H7 (cell line): ENCODE measurements at places on chromosomes 7 and 10.

DNA sequence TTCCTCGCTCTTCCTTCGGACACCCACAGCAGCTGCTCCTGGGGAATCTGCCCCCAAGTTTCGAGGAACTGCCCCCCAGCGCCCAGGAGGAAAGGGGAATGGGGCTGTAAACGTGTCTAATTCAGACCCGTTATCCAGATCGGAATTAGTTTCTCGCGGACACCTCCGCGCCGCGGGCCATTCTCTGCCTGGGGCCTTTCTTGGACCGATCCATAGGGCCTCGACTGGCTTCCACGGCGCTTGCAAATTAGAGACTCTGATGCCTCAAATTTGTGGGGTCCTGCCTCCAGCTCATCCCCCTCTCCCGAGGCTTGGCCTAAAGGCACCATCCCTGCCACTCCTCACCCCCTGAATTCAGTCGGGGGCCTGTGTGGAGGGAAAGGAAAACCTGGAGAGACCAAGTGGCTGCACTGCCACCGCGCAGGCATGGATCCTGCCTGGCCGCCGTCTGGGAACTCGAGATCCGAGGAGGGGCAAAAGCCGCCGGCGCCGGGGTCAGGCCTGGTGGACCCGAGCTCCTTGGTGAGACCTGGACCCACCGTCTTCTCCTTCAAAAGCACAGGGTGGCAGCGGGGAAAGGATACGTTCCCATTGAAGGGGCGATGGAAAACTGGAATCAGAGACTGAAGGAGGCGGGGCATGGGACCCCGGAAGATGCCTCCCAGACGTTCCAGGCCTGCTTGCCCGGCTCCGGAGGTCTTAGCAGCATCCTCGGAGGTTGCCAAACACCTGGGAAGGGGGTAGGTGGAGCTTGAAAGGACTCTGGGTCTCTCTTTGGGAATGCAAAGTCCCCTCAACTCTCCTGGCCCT lies 13.7 kb downstream of the LBX1 start:
- no peak for DNase-seq

DNA sequence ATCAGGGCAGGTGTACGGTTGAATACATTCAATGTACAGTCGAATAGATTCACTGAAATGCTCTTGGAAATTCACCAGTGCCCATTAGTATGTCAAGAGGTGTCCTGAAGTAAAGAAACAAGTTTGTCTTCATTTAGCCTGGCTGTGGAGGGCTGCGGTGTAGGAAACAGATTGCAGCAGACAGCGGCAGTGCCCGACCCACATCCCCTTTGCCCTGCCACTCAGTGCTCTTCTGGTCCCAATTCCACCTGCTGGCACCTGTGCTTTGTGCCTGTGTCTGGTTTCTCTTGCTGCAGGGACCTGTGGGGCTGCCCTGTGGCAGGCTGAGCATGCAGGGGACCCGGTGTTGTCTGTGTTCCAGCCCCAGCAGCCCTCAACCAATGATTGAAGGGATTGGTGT lies 183.7 kb downstream of the RPS24 start:
- no peak for DNase-seq

GRCh38 chr10:61857746-61858145 lies 43.8 kb upstream of the ARID5B start:
- no peak for DNase-seq

- no peak for DNase-seq
Observed at GRCh38 chr7:131328377-131329175, 900 bp downstream of the MKLN1 start.

DNA sequence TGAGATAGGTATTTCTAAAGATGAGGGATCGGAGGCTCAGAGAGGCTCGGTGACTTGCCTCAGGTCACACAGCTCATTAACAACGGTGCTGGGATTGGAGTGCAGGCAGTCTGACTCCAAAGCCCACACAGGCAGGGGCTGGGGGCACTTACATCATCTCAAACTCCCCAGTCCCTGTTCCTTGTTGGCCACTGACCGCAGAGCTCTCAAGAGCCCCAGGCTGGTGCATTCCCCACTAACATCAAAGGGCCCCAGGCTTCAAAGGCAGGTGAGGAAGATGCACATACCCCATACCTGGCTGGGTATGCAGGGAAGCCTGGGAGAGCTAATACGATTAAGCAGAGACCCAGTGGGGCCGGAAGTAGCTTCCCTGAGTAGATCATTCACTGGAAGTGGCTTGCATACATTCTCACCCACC lies 13.7 kb upstream of the NODAL start:
- DNase-seq: peak; percentile 91

GRCh38 chr7:101673951-101674350 lies 44.9 kb upstream of the MYL10 start:
- DNase-seq: no peak

DNA sequence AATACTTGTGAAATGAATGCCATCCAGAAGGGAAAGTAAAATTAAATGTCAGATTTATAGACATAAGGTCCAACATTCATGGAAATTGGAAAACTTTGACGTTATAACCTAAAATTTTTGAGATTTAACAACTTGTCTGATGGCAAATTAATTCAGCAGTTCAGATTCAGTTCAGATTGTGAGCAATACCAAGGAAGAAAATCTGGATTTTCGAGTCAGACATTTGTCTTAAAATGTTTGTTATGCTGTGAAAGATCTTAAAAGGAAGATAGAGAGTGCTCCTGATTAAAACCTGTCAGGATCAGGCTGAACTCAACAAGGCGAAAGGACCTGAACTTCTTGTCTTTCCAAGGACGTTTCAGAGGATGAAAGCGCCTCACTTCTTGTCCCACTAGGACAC lies 320.9 kb downstream of the PAXIP1 start:
- no peak for DNase-seq

- DNase-seq: peak; percentile 73
Observed at GRCh38 chr10:102113956-102114857, 6.0 kb downstream of the LDB1 start.

DNA sequence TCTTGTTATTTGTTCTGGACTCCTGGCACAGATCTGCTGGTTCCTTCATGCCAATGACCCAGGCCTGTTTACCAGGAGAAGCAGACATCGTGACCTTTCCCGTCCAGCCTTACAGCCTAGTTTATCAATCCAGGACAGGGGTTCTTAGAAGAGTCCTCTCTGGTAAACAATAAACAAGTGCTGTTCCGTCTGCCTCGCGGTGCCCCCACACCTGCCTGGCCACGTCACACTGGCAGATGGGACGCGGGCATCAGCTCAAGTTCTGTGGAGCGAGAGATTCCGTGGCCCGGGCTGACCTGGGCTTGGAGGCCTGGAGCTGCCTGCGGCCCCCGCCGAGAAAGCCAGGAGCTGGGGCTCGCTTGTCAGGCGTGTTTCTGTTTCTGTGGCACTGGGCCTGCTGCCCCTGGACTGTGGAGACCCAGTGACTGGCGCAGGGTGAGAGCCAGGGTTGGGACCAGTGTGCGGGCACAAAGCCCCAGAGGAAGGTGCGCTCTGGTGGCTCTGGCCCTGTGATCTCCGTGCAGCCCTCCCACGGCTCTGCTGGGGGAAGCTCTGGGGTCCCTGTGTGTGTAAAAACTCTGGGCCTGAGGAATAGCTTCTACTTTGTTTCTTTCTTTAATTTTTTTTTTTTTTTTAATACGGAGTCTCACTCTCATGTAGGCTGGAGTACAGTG lies 28.4 kb upstream of the PFKFB3 start:
- no peak for DNase-seq

DNA sequence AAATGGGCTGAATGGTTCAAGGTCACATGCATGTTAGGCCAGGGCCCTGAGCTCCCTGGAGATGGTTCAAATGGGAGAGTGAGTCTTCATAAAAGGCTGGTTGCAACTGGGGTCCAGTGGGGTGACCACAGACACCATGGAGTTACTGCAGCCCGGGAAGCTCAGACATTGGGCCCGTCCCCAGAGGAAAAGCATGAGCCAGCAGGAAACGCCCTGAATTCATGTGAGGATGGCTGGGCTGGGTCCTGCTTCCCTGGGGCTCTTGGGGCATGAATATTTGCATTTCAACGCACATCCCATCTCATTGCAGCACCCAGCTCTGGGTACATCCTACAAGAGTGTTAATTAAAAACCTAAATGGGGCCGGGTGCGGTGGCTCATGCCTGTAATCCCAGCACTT lies 549.0 kb downstream of the TCERG1L start:
- DNase-seq: no peak

DNA sequence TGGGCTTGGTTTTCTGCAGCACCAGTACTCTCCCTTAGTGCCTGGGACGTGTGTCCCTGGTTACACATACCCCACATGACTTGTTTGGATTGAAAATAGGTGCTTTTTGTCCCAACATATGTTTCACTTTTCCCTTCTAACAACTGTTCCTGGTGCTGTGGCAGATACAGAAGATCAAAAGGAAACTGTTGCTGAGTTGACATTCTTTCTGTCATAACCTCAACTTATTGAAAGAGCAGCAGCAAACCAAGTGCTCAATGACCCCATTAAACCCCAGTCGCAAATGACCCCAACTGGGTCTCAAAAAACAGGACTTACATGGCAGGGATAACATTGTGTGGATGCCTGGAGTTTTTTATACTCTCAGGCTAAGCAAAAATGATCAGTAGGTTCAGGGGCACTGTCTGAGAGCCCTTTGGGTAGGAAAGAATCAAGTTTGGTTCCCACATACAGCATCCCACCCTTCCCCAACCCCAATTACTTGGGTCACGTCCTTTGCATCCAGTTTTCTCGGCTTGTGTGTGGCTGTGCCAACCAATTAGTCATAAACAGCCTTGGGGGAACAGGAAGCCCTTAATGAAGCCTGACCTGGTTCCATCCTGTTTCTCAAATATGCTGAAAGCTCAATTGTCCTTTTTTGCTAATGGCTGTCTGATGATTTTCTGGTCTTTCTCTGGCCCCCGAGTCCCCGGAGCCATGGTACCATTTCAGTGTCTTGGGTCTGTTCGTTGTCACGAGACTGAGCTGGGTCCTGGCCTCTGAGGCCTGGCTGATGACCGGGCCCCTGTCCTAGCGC lies 4.9 kb downstream of the HKDC1 start:
- DNase-seq: no peak
